Stimulated activated CD8-positive, alpha-beta memory T cell treated with anti-CD3 and anti-CD28 coated beads, Interleukin-4, amount 100 ng/mL, for 48 hours (primary cell): ENCODE measurements at places on chromosomes 6 and 20.

GRCh38 chr6:26516481-26517427 lies 16.7 kb downstream of the BTN1A1 start:
- DNase-seq = no peak

DNA sequence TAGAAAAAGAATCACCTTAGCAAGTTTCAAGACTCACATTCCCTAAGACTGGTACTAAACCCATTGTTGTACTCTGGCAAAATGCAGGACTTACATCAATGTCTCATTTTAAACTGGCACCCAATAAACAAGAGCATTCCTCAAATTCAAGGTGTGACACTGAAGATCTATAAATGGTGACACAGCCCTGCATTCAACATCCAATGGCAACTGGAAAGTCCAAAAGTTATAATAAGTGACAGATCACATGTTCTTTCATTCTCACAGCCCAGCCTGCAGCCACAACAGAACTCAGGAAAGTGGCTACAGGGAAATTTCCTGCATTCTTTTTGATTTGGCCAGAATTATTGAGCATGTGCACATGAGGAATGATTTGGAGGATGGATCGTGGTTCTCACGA lies 57.5 kb downstream of the MBOAT1 start:
- DNase-seq = no peak

- peak; percentile 71 for DNase-seq
Measured at GRCh38 chr6:20404641-20405032, 3.0 kb downstream of the E2F3 start.

GRCh38 chr6:558089-558488 lies 98.8 kb downstream of the HUS1B start:
- no peak for DNase-seq

DNA sequence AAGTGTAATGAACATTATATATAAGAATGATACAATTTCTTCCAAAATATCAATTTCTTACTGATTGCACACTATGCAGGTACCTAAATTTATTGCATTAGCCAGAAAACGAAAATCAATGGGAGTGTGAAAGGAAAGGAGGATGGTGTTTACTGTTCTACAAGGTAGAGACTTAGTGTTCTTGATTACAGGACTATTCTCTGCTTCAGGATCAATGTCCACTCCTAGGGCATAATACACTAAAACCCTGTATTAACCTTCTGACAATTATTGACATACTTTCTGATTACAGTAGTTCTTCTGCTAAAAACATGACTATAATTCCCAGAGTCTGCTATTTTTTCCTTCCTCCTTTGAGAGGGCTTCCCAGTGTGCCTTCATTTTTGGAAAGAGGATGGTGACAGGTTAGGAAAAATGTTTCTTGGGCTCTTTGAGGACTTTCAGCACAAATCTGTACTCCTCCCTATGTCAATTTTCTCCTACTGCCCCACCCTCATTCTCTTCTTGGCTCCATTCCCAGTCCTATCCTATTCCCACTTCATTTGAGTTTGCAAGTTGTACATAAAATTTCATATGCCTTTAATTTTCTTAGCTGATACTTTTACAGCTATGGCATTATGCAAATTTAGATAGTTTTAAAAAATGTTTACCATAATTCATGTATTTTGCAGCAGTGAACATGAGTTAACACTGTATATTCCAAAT lies 278.9 kb downstream of the CENPW start:
- DNase-seq = no peak

DNA sequence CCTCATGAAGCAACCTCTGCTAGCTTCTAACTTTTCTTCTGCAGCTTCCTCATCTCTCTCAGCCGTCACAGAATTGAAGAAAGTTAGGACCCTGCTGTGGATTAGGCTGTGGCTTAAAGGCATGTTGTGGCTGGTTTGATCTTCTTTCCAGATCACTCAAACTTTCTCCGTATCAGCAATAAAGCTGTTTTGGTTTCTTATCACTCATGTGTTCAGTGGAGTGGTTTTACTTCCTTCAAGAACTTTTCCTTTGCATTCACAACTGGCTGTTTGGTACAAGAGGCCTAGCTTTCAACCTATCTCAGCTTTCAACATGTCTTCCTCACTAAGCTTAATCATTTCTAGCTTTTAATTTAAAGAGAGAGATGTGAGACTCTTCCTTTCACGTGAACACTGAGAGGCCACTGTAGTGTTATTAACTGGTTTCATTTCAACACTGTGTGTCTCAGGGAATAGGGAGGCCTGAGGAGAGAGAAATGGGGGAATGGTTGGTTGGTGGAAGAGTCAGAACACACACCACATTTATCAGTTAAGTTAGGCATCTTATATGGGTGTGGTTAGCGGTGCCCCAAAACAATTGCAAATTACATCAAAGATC lies 17.2 kb downstream of the ZSCAN23 start:
- no peak for DNase-seq

DNA sequence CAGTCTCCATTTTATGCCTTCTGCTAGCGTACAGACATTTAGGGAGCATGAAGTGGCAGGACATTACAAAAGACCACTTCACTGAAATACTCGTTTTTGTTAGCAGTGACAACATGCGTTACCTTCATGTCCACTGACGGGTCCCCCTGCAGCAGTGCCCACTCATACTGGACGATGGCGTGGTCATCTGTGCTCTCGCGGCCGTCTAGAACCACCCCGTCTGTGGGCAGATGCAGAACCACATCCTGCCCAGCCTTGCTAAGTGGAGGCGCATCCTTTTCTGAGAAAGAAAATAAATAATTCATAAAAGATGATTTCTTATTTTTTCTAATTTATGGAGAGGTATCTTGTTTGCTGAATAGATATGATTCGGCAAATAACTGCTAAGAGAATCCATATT lies 11.3 kb downstream of the LRP11 start:
- no peak for DNase-seq

DNA sequence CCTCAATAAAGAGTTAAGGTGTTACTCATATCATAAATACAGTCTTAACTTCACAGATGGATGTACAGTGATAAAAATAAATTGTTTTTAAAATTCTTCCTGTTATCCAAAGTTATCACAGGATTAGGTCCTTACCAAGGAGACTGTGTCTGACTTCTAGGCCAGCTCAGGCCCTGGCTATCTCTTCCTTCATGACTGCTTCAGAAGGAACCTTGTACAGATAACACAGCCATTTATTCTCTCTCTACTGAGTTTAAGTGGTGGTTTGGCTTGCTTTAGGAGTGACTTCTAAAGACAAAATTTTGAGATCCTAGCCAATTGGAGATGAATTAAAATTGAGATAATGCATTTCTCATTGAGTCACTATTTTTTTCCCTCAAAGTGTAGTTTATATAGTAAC lies 40.8 kb upstream of the RNF182 start:
- no peak for DNase-seq

DNA sequence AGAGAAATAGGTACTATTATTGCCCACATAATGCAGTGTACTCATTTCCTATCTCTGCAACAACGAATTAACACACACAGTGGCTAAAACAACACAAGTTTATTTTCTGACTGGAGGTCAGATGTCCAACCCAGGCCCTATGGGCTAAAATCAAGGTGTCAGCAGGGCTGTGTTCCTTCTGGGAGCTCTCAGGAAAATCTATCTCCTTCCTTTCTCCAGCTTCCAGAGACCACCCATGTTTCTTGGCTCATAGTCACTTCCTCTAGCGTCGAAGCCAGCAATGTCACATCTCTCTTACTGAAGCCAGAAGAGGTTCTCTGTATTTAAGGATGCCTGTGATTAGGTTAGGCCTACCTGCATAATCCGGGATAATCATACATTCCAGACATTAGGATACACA lies 60.9 kb upstream of the TOP1 start:
- DNase-seq = no peak

- no peak for DNase-seq
Measured at GRCh38 chr6:167351656-167352345, 26.9 kb downstream of the TTLL2 start.

DNA sequence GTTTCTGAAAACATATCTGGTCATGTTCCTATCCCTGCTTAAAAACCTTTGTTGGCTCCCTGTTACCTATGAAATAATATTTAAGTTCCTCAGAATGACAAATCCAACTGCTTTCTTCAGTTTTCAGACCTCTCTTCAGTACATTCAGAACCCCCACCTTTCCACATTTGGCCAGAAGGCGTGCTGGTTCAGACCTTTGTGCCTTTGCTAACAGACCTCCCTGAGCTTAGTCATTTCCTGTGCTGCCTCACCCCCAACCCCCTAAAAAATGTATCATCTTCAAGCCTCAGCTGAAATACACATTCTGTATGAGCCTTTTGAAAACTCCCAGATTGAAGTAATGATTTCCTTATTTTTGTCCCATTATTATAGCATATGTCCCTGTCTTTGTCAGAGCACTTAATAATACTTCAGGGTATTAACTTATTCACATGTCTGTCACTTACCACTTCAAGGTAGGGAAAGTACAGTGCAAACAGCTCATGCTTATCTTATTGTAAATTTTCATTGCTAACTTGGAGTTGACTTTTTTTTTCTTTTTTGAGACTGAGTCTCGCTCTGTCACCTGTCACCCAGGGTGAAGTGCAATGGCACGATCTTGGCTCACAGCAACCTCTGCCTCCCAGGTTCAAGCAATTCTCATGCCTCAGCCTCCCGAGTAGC lies 19.7 kb downstream of the FAM217A start:
- DNase-seq = peak; percentile 70

GRCh38 chr20:10330071-10330470 lies 104.0 kb downstream of the MKKS start:
- no peak for DNase-seq

GRCh38 chr6:75620381-75621304 lies 19.0 kb downstream of the SENP6 start:
- no peak for DNase-seq

DNA sequence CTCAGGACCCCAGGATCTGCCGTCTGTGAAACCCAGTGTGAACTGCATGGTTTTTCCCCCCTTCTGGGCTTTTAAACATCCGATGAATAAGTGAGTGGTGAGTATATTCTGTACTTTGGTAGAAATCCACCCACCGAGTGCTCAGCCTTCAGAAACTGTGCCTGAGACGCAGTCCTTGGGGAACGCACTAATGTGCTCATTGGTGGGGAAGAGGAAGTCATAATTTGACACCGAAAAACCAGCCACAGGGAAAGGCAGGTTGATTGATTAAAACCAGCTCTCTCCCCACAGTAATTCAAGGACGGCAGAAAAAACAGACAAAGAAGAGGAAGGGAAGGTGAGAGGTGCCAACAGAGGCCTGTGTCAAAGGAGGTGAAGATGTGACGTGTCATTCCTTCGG lies 21.7 kb downstream of the EDN3 start:
- no peak for DNase-seq

GRCh38 chr6:84362193-84362821 lies 134.9 kb upstream of the CEP162 start:
- no peak for DNase-seq

DNA sequence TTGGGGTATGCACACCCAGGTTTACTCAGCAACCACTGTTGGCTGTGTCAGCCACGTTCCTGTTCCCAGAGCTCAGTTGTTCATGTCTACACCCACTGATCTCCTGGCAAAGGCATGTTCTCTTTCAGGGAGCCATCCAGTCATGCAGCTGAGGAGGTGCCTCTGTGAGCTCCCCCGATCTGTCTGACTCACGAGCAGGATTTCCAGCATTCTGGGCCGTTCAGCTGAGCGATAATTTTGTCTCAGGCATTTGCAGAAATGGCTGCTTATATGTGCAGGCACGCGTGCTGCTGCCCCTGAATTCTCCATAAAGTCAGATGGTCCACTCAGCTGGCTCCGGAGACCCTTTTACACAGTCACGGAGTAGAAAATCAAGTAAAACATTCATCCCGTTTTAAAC lies 78.4 kb upstream of the IYD start:
- no peak for DNase-seq

- no peak for DNase-seq
Measured at GRCh38 chr20:14963262-14963663, 625.9 kb upstream of the FLRT3 start.

- DNase-seq = no peak
Measured at GRCh38 chr20:19626896-19627295, 131.2 kb upstream of the RIN2 start.

DNA sequence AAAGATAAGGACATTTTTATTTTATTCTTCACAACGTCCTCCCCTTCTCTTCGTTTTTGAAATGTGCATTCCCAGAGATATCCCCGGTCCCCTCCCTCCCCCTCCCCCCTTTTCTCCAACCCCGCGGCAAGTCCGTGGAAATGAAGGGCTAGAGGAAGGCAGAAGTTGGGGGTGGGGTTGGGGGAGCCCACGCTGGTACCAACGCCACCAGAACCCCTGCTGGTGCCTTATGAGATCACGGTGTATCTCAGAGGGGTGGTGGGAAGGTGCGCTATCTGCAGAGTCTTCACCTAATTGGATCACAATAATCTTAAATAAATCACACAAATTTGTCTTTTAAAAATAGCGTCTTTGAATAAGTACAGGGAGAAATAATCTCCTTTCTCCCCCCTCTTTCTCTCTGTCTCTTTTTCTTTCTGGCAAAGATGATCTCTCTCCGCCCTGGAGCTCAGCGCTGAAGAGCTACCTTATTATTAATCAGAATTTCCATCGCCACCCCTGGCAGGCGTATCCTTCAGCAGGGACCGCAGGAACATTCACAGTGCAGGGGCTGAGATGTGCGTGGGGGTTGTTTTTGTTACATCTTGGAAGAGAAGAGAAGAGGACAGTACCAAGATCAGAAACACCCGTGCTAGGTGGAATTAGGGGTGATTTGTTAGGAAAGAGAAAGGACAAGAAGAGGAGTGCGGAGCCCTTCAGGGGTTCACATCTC lies 915 bp downstream of the CLVS2 start:
- DNase-seq = no peak

GRCh38 chr6:155340464-155341129 lies 26.3 kb upstream of the TFB1M start:
- DNase-seq = no peak

DNA sequence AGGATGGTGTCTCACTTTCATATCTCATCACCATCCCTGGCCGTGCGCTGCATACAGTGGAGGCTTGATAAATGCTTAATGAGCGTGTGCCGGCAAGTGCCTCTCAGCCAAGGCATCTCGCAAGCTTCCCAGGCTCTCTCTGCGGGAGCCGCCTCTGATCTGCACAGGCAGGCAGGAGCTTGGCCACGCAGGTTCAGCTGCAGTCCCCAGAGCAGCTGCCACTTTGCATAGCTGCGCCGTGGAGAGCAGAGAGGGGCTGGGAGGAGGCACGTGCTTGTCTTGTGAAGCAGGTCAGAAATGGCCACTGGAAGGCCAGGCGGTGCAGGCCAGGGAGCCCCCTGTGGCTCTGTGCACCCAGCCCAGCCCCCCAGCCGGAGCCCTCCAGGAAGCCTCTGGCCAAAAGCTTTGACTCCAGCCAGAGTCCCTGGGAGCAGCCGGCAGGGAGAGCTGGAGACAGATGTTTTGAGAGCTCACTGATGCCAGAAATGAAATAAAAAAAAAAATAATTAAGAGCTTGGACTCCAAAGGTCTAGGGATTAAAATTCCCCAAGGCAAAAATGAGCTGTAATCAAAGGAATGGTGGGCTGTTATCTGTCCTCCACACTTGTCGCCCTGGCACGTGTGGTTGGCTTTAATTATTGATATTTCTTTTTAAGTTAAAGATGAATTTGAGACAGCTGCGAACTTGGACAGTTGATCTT lies 377.0 kb downstream of the CDH4 start:
- no peak for DNase-seq
